ENCODE measurements at places on chromosomes 1 and 21.

DNA sequence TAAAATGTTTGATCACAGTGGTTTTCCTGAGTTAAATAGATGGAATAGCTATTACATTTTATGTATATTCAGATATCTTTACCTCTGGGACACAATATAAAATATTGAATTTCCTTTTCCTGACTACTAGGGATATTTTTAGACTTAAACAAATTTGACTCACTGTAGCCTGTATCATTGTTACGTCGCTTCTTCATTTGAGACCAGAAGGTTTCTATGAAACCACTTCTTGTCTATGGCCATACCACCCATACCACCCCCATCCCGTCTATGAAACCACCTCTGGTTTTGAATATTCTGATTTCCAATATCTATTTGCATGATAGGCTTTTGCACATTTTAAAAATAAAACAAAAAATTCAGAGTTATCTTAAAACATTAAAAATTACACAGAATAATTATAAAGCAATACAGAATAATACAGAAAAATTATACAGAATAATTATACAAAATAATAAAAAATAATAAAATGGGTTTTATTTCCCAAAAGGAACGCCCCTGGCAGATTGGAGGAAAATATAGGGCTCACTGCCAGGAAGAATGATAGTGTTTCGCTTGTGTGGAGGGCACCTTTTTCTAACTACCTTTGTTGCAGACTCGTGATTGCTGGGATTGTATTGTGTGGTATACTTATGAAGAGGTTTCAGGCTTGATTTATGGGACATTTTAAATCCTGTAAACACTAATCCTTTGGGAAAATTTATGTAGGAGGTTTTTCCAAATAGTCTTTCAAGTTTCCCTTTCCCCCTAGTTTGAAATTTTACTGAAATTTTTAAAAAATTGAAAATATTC is 4.7 kb downstream of the SPEN start:
- no peak for DNase-seq

GRCh38 chr1:217140041-217140901 is 417.0 kb upstream of the ESRRG start:
- DNase-seq, result no peak

DNA sequence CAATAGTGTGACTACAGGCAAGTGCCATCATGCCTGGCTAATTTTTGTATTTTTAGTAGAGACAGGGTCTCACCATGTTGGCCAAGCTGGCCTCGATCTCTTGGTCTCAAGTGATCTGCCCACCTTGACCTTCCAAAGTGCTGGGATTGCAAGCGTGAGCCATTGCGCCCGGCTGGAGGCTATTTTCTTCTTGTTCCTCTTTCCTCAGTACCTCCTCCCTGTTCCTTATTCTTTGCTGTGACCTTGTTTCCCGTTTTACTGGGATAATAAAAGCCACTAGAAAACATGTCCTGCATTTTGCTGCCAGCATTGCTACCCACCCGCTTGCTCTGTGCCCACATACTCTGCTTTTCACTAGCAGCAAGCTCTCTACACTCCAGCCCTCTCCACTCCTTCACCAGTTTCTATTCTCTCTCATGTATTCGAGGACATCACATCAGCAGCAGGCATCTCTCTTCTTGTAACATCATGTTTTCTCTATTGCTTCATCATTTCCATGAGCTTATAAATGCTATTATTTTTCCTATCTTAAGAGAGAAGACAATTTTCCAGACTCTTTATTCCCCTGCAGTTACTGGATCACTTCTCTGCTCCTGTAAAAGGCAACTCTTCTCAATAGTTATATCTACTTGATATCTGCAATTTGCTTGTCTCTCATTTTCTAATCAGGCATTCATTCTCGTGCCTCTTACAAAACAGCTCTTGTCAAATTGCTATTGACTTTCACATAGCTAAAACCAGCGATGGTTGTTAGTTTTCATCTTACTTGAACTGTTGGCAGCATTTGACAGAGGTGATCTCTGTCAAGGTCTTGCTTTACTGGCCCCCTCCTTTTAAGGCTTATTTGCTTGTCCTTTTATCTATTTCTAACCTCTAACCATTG is 34.5 kb upstream of the C21orf91 start:
- DNase-seq, result no peak

- DNase-seq, result no peak
Measured at GRCh38 chr1:81699234-81699633, 101.5 kb upstream of the ADGRL2 start.
